Left kidney (tissue), 8 donors: ENCODE measurements at places on chromosomes 1 and 21. TPM values are rescaled to one million over a fixed set of nuclear protein-coding genes. Genes with fewer than 3 reads are reported as not detected.
A peak's percentile ranks its signal among the peaks of the same experiment; 100 is the strongest.

- DNase-seq: peak; percentile 61
Measured at GRCh38 chr1:114323959-114324661, 170.4 kb upstream of the SYT6 start.

GRCh38 chr1:52862666-52863458, 20.3 kb downstream of the ZYG11A start:
- no peak for DNase-seq

GRCh38 chr1:194318790-194319280, 1132.4 kb upstream of the B3GALT2 start:
- DNase-seq: no peak

The YARS1 gene
- polyA plus RNA-seq: 78.6 TPM

The ADCY10 gene
- polyA plus RNA-seq: 0.83 TPM

DNA sequence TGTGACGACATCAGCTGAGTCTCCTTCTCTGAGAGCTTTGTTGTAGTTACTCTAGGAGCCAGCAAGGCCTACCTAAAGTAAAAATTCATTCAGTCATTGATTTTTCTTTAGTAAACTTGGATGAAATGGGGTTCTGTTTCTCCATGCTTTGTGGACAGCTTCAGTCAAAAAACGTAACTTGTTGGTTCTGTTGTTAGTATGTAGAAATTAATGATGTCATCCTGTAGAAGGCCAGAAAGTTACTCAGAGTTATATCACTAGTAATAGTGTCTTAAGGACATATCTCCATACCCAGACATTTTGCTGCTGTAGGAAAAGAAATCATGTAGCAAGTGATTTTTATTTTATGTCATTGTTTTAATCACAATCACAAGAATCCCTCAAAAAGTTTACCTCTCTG, 43.0 kb downstream of the KDM1A start:
- DNase-seq: no peak

GRCh38 chr1:22133931-22134324, 9.0 kb downstream of the WNT4 start:
- DNase-seq: no peak

The SPRR5 gene
- polyA plus RNA-seq: not detected

The S100A7A gene
- polyA plus RNA-seq: not detected

- no peak for DNase-seq
Measured at GRCh38 chr1:212228591-212229119, 56.6 kb upstream of the PPP2R5A start.

The OR4F29 gene
- not detected for polyA plus RNA-seq

The NBPF3 gene
- polyA plus RNA-seq: 16.8 TPM

- no peak for DNase-seq
Measured at GRCh38 chr1:111831153-111831552, 75.5 kb downstream of the DDX20 start.

DNA sequence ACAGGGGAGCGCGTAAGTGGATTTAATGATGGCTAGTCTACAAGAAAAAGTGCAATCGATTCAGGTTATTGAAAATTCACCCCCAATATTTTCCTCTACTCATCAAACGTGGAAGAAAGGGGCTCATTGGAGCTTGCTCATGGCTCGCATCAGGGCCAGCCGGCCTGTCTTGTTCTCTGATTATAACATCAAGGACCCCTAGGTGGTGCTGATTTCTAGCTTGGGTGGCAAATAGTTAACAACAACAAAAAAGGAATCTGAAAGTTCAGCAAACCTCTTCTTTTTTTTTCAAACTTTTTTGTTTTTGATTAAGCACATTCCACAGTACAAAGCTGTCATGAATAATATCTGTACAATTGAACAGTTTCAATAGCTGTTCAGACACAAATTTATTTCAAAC, 35.8 kb upstream of the SOD1 start:
- DNase-seq: no peak
